Activated CD8-positive, alpha-beta memory T cell treated with anti-CD3 and anti-CD28 coated beads, Interleukin-2, amount 50 U/mL, for 4 hours (primary cell): ENCODE measurements at places on chromosomes 16 and 17.

DNA sequence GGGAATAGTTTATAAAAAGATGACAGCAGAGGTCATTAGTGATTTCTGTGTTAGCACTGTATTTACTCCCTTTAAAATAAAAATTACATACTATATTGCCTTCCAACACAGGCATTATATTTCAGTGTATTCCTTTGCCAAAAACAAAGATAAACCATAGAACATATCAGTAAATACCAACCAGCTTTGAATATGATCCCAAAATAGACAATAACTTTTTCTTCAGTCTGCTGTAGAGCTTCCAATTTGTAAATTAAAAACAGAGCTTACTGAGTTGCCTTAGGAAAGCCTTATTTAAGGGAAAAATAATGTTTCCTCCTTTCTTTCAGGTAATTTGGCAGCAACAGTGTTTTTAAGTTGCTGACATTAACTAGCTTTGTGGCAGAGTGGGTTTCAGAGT, 352.1 kb upstream of the TBX2 start:
- DNase-seq: no peak

GRCh38 chr17:36602924-36603384, 1.6 kb downstream of the MRM1 start:
- peak; percentile 70 for DNase-seq

DNA sequence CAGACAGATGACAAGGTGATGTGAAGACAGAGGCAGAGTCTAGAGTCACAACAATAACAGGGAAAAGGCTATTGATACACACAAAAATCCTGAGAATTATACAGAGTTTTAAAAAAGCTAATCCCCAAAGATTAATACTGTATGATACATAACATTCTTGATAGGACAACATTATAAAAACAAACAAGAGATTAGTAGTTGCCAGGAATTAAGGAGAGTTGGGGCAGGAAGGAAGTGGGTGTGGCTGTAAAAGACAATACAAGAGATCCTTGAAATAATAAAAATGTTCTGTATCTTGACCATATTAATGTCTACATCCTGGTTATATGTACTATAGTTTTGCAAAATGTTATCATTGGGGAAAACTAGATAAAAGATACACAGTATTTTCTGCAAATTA, 309.5 kb upstream of the PMFBP1 start:
- DNase-seq: no peak

- no peak for DNase-seq
Observed at GRCh38 chr17:28398280-28398981, 7.6 kb downstream of the SLC46A1 start.

DNA sequence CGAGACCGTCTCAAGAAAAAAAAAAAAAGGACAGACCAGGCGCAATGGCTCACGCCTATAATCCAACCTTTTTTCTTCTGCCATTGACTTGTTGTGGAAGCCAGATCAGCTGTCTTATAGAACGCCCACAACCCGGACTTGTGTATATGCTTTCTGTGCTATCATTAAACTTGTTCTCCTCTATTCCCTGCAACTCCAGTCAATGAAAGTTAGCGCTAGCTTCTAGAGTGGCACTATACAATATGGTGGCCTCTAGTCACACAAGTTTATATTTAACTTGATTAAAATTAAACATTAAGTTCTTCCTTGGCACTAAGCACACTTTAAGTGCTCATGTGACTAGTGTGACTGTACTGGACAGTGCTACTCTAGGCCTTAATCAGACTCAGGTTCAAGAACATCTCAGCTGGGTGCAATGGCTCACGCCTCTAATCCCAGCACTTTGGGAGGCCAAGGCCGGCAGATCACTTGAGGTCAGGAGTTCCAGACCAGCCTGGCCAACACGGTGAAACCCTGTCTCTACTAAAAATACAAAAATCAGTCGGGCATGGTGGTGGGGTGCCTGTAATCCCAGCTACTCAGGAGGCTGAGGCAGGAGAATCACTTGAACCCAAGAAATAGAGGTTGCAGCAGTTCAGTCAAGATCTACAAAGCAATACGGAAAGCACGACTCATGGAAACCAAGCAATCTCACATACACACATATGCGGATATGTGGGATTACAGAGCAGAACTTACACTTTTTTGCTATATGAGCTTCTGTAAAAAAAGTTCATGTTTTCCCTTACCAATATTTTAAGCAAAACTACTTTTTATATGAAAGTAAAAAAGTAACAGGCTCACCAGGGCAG, 18.8 kb upstream of the GLG1 start:
- no peak for DNase-seq

DNA sequence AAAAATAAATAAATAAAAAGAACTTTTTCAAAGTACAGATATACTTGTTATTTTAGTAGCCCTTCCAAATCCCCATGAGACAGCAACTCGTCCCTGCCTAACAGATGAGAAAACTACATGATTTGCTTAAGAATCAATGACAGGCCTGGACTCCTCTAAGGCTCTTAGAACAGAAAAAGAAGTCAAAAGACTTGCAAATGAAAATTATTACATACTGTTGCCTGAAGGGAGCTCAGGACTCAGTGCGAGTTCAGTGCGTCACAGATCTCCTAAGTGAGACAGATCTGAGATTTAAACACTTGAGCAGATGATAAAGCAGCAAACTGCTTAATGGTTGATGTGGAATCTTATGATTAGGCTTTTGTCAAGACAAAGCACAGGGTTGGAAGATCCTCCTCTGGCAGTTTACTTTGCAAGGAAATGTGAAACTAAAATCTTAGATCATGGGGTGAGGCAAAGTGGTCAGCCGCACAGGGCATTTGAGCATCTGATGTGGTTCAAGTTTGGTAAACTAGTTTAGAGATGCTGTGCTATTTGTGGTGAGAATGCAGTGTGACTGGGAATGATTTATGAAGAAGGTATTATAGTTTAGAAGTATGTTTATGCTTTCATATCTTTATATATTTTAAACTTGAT, 138.1 kb downstream of the TRIM37 start:
- no peak for DNase-seq

GRCh38 chr16:83215406-83216001, 588.7 kb downstream of the CDH13 start:
- DNase-seq: peak; percentile 20

DNA sequence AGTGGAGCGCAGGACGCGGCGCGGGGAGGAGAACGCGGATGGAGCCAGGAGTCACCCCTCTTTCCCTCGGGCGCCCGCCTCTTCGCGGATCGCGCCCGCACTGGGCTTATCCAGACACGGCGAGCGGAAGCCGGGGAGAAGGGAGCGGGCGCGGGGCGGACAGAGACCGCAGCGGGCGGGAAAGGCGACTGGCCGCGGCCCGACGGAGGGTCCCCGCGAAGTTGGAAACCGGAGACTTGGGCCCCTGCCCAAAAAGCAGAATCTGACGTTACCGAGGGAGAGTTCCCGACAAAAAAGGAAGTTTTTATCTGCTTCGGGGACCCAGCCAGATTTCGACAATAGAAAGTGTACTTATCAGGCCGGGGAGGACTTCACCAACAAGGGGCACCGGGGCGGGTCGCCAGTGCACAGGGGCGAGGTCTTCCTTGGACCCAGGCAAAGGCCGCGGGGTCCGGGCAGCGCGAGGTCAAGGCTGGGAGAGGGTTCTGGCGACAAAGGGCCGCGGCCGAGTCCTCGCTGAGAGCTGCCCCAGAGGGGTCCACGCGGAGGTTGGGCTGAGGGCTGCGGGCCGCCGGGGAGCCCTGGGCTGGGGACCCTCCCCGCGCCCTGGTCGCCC, 519 bp downstream of the ST6GALNAC2 start:
- no peak for DNase-seq

- no peak for DNase-seq
Observed at GRCh38 chr16:59090541-59090940, 356.4 kb upstream of the GOT2 start.

- DNase-seq: no peak
Observed at GRCh38 chr17:5718726-5719125, 134.4 kb upstream of the NLRP1 start.

GRCh38 chr17:14950216-14950615, 314.9 kb downstream of the PMP22 start:
- no peak for DNase-seq
